Activated T-helper 2 cell treated with anti-CD3 and anti-CD28 coated beads, Interferon-gamma antibody, Interleukin-2, Interleukin-4, amounts not matched to agents 10 μg/mL and 5 μg/mL and 100 μg/mL, durations not matched to agents 14 hours and 24 hours and 36 hours (primary cell): ENCODE measurements at places on chromosomes 7 and 10. TPM values are rescaled to one million over a fixed set of nuclear protein-coding genes. Genes with fewer than 3 reads are reported as not detected.

The NPFFR1 gene
- total RNA-seq: not detected in 2 replicates

DNA sequence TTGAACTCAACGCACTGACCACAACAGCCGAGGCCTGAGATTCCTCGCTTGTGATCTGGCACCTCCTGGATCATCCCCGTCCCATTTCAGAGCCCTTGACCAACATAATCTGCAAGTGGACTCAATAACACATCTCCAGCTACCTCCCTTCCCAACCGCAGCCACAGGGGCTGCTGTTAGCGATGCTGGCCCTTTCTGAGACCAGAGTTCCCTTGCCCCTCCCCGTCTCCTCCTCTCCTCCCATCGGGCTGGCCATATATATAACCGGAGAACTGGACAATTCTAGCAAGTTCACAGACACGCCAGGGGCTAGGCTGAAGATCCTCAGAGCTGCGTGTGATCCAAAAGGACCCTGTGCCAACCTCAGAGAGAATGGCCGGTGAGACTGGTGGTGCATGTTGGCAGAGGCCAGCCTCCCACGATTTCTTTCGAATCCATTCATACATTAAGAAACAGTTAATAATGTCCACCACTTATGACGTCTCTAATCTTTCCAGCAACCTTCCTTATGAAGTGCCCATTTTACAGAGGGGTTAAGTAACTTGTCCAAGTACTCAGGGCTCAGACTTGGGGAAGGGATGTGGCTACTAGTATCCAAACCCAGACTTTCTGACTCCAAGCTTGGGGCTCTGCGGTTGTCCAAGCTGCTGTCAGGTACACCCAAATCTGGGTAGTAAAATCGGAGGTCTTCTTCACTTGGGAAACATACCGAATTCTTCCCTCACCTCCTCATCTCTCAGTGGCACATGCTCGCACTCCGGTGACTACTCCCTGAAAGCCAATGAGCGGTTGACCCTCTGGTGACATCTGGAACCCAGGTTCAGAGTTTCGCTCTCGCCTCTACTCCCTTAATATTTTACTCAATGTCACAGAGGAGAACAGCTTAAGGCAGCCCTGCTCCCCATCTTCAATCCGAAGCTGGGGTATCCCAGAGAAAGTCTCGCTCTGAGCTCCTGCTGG lies 11.2 kb upstream of the FEZF1 start:
- no peak for DNase-seq
- H3K27ac ChIP-seq: no peak overlapping the region
- H3K27me3 ChIP-seq: peaks cover 68% of the 10 kb centered on the region
- peaks cover 2% of the 10 kb centered on the region for H3K4me1 ChIP-seq
- H3K36me3 ChIP-seq: no peaks in the 10 kb centered on the region

The VGF gene
- total RNA-seq: 0.23 and 0.41 TPM in 2 replicates

DNA sequence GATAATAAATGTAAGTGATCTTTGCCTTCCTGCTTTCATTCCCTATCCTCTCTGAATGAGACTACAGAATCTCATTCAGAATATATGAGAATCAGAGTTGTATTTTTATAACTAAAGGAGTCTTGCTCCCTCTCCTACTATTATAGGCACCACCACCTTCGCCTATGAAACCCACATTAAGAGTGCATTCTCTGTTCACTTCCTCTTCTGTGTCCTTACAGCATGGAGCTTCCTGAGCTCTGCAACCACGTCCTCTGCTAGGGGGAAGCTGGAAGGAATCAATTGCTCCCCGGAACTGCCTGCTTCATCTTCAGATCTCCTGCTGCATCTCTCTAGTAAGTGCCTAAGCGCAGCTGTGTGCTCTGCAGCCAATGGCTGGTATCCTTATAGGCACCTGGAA lies 820.7 kb downstream of the GRID1 start:
- no peak for DNase-seq
- H3K4me1 ChIP-seq: no peaks in the 10 kb centered on the region
- no peak overlapping the region for H3K4me3 ChIP-seq
- no peaks in the 10 kb centered on the region for H3K36me3 ChIP-seq
- H3K27me3 ChIP-seq: peaks cover 3% of the 10 kb centered on the region

DNA sequence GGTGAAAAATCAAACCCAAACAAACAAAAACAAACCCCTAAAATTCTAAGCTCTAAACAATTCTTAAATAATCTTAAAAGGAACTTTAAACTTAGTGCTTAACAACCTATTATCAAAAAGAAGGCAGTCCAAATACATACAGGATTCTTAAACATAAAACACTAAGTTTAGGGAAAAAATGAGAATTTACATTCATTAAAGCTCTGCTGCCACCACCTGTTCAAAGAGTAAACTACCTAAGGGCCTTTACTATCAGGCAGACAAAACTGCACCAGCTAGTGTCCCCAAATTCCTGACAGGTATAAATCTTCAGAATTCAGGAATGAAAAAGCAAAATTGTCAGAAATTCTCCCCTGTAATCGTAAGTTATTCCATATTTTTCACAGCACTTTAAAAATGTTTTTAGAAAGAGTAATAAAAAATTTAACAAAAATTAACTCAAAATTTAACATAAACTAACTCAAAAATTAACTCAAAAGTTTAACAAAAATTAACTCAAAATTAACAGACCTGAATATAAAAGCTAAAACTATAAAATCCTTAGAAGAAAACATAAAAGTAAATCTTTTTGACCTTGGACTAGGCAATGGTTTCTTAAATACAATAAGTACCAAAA lies 55.1 kb downstream of the PDZD8 start:
- no peak for DNase-seq
- H3K27me3 ChIP-seq: no peaks in the 10 kb centered on the region
- no peaks in the 10 kb centered on the region for H3K4me1 ChIP-seq
- no peak overlapping the region for H3K27ac ChIP-seq

- DNase-seq: no peak
- no peak overlapping the region for H3K27ac ChIP-seq
- H3K36me3 ChIP-seq: peaks cover 74% of the 10 kb centered on the region
- no peak overlapping the region for H3K4me3 ChIP-seq
- no peaks in the 10 kb centered on the region for H3K27me3 ChIP-seq
These were observed 57.4 kb downstream of the CDK6 start for GRCh38 chr7:92778972-92779371.

DNA sequence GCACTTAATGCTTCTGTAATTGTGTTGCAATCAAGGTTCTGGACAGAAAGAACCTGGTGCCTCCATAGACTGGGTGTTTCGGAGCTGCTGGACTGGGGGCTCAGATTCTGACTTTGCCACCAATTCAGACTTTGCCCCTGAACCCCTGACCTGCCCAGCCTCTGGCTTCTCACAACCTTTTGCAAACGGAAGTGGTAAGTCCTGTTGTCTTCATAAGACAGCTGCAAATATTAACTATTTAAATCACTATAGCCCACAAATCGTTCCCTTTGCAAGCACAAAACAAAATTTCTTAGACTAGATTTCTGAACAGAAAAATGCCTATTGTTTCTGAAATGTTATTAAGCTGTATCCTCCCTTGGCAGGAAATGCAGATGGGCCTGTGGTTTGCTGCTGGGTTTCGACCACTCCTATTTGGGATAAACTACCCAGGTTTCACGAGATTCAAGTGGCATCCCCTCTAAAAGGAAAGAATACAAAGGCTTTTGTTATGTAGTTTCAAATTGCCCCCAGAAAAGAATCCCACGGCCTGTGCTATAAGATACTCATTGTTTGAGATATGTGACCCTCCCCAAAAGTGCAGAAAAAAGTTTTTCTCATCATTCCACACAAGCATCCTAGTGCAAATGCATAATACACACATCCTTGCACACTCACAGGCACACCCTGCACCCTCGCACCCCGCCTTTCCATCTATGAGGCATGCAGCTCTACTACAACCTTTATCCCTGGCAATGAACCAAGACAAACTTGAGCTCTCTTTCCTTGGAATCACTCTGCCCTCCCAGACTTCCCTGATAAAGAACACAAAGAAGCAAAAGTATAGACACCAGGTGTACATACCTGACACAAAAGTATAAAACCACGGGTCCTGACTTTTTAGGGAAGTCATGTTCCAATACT lies 209.1 kb downstream of the PRPF18 start:
- no peak overlapping the region for H3K27ac ChIP-seq
- peaks cover 30% of the 10 kb centered on the region for H3K4me1 ChIP-seq
- peak overlapping the region; percentile 6 for H3K4me3 ChIP-seq
- no peak for DNase-seq
- H3K27me3 ChIP-seq: peaks cover 2% of the 10 kb centered on the region
- no peaks in the 10 kb centered on the region for H3K36me3 ChIP-seq

- H3K4me1 ChIP-seq: no peaks in the 10 kb centered on the region
- no peak for DNase-seq
- H3K27ac ChIP-seq: no peak overlapping the region
- H3K36me3 ChIP-seq: no peaks in the 10 kb centered on the region
These were observed 147.1 kb upstream of the STEAP1 start for GRCh38 chr7:90007001-90007654.

DNA sequence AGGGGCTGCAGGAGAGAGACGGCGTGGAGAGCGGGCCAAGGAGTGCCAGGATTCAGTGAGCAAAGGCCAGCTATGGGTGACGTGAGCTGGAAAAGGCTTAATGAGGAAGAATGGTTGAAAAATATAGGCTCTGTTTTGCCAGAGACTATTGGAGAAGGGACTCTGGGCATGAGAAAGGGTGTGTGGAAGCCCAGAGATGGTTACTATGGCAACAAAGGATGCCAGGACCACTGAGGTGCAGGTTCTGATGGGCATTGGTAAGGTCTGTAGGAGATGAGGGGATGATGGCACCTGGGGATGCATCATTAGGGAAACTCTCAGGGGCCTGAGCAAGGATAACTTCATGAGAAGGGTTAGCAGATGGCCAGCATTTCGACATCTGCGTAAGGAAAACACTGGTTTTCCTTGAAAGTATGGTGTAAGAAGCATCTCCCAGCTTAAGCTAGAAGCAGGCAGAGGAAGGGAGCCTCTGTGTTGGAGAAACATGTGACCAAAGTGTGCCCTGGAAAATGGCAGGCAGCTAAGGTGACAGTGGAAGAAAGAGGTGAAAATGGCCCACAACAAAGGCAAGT lies 21.6 kb upstream of the FAM180A start:
- no peak overlapping the region for H3K27ac ChIP-seq
- no peaks in the 10 kb centered on the region for H3K36me3 ChIP-seq
- H3K27me3 ChIP-seq: peaks cover 9% of the 10 kb centered on the region
- DNase-seq: no peak
- no peaks in the 10 kb centered on the region for H3K4me1 ChIP-seq
- H3K4me3 ChIP-seq: no peak overlapping the region

- H3K36me3 ChIP-seq: no peaks in the 10 kb centered on the region
- H3K27me3 ChIP-seq: no peaks in the 10 kb centered on the region
- H3K4me1 ChIP-seq: no peaks in the 10 kb centered on the region
- DNase-seq: no peak
These were observed 68.1 kb upstream of the NPTX2 start for GRCh38 chr7:98548971-98549370.

DNA sequence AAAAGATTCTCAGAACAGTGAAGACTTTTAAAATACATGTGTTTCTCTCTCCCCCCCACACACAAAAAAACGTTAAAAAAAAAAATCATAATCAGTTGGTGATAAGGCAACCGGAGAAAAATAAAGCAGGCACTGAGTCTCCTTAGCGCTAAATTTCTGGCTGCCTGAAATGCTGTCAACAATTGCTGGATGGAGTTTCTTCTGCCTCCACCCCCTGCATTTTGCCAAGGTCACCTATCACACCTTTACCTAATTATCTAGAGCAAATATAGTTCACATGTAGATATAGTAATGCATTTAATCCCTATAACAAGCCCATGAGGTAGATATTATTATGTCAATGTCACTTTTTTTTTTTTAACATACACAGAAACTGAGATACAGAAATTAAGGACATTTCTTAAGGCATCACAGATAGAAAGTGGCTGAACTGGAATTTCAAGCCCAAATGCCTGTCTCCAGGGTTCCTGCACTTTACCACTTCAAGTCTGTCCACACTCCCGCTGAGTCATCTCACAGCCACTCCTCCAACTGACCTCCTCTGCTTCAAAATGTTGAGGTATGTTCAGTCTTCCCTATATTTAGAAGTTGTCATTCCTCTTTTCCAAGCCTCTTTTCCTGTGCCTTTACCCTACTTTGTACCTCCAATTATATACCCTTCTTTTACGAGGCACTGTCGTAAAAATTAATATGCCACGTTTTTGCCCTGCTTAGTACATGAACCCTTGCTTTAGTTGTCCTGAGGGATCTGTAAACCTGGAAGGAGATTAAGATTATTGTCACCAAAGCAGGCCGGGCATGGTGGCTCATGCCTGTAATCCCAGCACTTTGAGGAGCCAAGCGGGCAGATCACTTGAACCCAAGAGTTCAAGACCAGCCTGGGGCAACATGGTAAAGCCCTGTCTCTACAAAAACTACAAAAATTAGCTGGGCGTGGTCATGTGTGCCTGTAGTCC lies 72.8 kb upstream of the MPP7 start:
- no peak for DNase-seq
- H3K27me3 ChIP-seq: peaks cover 2% of the 10 kb centered on the region
- H3K36me3 ChIP-seq: no peaks in the 10 kb centered on the region
- H3K4me3 ChIP-seq: no peak overlapping the region

The ITPRID1 gene
- total RNA-seq: not detected in 2 replicates

- DNase-seq: no peak
- H3K4me1 ChIP-seq: peaks cover 2% of the 10 kb centered on the region
- H3K4me3 ChIP-seq: no peak overlapping the region
- H3K36me3 ChIP-seq: no peaks in the 10 kb centered on the region
These were observed 467 bp downstream of the MMRN2 start for GRCh38 chr10:86956848-86957448.

The MUC3A gene
- total RNA-seq: 0.11 TPM in 1 of 2 replicates, not detected in the other

GRCh38 chr10:11861811-11862428 lies 38.8 kb downstream of the PROSER2 start:
- H3K27me3 ChIP-seq: peaks cover 64% of the 10 kb centered on the region
- no peak overlapping the region for H3K4me3 ChIP-seq
- no peak overlapping the region for H3K27ac ChIP-seq

The ERCC6 gene
- total RNA-seq: 22.7 and 26.2 TPM in 2 replicates

GRCh38 chr7:91913612-91914011 lies 27.1 kb upstream of the AKAP9 start:
- no peaks in the 10 kb centered on the region for H3K36me3 ChIP-seq
- no peak overlapping the region for H3K4me3 ChIP-seq
- no peak for DNase-seq
- no peak overlapping the region for H3K27ac ChIP-seq

GRCh38 chr10:87594864-87595263 lies 64.8 kb upstream of the PAPSS2 start:
- no peaks in the 10 kb centered on the region for H3K4me1 ChIP-seq
- no peak for DNase-seq
- H3K27ac ChIP-seq: no peak overlapping the region
- H3K27me3 ChIP-seq: peaks cover 23% of the 10 kb centered on the region
- H3K4me3 ChIP-seq: no peak overlapping the region

GRCh38 chr7:23205577-23205908 lies 23.7 kb downstream of the NUP42 start:
- DNase-seq: no peak
- H3K4me3 ChIP-seq: peak overlapping the region; percentile 45
- peaks cover 4% of the 10 kb centered on the region for H3K4me1 ChIP-seq
- H3K36me3 ChIP-seq: peaks cover 52% of the 10 kb centered on the region

- no peak for DNase-seq
- no peaks in the 10 kb centered on the region for H3K27me3 ChIP-seq
- no peak overlapping the region for H3K4me3 ChIP-seq
- H3K27ac ChIP-seq: no peak overlapping the region
- peaks cover 81% of the 10 kb centered on the region for H3K36me3 ChIP-seq
- peaks cover under 1% of the 10 kb centered on the region for H3K4me1 ChIP-seq
These were observed 55.2 kb upstream of the GSDME start for GRCh38 chr7:24812305-24812945.

- peaks cover 1% of the 10 kb centered on the region for H3K27me3 ChIP-seq
- H3K27ac ChIP-seq: no peak overlapping the region
- no peak for DNase-seq
- H3K36me3 ChIP-seq: no peaks in the 10 kb centered on the region
- no peak overlapping the region for H3K4me3 ChIP-seq
These were observed 157.7 kb upstream of the PRR15 start for GRCh38 chr7:29405891-29406290.
